ENCODE measurements at places on chromosomes 2 and 18.

- DNase-seq = no peak
These were observed 5.4 kb downstream of the RPS7 start for GRCh38 chr2:3580449-3580848.

GRCh38 chr2:67799886-67800285 lies 262.9 kb downstream of the C1D start:
- no peak for DNase-seq

DNA sequence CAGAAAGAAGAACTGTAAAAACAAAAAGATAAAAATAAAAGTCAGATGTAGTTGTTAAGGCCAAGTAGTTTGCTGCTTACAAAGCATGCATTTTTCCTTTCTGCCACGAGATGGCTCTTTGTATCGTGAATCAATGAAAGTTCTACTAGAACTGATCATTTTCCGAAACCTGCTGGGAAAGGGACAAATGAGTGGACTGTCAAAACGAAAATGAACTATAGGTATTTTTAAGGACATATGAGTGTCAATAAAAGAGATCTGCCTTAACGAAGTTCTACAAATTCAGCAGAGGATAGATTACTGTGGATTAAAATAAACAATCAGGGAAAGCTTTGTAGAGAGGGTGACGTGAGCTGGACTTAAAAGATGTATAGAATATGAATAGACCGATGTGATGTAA lies 15.0 kb upstream of the ELOA2 start:
- DNase-seq = peak; percentile 45

DNA sequence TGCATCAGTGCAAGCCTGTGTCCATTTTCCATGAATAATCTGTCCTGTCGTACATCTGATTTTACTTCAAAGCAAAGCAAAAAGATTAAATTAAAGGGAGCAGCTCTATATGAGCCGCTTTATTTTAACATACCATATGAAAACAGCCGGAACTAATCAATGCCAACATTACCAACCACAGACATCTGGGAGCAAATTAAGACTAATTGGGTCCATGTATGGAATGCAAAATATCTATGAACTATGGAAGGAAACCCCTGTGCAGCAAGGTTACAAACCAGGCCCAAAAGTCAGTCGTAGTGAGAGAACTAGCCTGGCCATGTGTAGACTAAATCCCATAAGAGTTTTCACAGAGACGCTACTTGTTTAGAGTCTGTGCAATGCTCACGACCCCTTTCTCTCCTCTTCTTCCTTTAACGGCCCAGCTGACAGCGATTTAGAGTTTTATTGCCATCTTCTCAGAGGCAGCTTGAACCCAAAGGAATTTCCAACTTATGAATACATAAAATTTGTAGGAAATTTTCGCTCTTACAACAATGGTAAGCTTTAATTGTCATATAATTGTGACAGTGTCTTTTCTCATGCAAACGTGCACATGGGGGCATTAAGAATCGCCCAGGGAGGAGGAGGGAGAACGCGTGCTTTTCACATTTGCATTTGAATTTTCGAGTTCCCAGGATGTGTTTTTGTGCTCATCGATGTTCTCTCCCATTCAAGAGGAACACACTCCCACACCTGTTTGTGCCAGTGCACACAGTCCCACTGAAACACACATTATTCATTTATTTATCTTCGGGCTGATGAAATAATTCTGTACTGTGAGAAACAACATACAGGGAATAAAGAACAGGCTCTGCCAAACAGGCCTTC lies 52.9 kb upstream of the RPL31 start:
- no peak for DNase-seq

GRCh38 chr18:11862468-11863137 lies 11.4 kb downstream of the CHMP1B start:
- DNase-seq = no peak

GRCh38 chr2:200788121-200788718 lies 23.5 kb upstream of the BZW1 start:
- DNase-seq = no peak
